ENCODE measurements at places on chromosomes 12 and 14.

GRCh38 chr14:44405011-44405486, 102.0 kb downstream of the FSCB start:
- DNase-seq, result no peak

- no peak for DNase-seq
Observed at GRCh38 chr14:96790706-96791105, 6.5 kb upstream of the VRK1 start.

- DNase-seq, result no peak
Observed at GRCh38 chr12:75587340-75588106, 76.1 kb upstream of the KRR1 start.

DNA sequence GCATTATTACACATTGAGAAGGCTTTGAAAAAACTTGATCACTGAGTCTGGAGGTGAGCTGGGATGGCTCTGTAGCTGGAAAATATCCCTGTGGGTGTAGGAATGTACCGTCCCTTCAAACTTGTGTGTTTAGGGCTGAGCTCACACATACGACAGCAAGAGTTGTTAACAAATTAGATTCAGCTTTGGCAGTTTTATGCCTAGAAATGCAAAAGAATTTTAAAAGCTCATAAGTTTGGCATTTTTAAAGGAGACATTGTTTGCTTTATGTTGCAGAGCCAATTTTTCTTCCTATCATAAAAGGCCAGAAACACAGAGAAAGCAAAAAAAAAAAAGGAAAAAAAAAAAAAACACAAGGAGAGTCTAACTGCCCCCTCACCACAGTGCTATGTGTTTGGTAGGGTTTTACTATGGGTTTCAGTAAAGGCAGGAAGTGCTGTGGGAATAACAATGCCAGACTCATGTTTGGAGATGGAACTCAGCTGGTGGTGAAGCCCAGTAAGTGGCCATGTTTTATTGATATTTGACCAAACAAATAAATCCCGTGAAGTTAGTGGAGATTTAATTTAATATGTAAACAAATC, 78.4 kb downstream of the DAD1 start:
- DNase-seq, result no peak
